Pancreas (tissue), 10 donors: ENCODE measurements at places on chromosomes 1 and 21. TPM values are rescaled to one million over a fixed set of nuclear protein-coding genes. Genes with fewer than 3 reads are reported as not detected.

- no peak for DNase-seq
Observed at GRCh38 chr1:193558491-193559028, 372.1 kb upstream of the B3GALT2 start.

The CYP4A11 gene
- 0.41 TPM for total RNA-seq

DNA sequence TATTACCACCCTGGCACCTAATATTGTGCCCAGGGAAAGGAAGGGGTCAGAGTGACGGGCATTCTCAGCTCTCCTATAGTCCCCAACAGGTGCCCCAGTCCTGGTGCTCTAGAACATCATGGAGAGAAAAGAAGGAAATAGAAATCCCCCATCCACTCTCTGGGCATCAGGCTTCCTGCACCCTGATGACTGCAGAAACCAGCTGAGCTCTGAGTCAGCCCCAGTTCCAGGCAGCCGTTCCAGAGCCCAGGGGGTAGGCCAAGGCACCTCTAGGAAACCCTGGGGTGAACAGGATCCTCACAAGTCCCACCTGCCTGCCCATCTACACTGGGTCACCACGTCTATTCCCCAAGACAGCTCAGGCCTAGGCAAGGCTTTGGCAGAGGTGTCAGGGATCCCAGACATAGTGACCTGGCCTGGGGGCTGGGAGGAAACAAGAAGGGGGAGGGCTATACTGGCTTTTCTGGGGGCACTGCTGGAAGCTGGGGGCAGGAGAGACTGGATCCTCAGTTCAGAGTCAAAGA, 709 bp downstream of the NECTIN4 start:
- no peak for DNase-seq

GRCh38 chr1:182395906-182396305, 4.3 kb upstream of the GLUL start:
- no peak for DNase-seq

DNA sequence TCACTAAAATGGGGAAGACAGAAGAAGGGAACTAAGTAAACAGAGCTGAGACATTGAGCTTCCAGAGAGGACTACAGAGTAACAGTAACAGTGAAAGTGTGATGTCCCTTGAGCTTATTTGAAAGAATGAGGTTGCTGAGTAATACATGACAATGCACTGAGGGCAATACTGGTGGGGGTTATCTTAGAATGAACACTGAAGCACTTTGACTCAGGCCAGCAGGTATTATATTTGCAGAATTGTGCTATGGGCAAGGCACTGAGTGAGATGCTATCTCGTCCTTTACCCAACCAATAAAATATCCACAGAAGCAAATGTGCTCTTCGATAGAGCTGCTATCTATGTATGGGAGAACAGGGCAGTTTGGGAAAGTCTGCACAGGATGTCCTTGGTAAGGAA, 133.2 kb downstream of the DISP1 start:
- DNase-seq, result no peak

GRCh38 chr1:66237722-66238479, 296.1 kb upstream of the SGIP1 start:
- no peak for DNase-seq

The PLD5 gene
- 0.23 TPM for total RNA-seq

DNA sequence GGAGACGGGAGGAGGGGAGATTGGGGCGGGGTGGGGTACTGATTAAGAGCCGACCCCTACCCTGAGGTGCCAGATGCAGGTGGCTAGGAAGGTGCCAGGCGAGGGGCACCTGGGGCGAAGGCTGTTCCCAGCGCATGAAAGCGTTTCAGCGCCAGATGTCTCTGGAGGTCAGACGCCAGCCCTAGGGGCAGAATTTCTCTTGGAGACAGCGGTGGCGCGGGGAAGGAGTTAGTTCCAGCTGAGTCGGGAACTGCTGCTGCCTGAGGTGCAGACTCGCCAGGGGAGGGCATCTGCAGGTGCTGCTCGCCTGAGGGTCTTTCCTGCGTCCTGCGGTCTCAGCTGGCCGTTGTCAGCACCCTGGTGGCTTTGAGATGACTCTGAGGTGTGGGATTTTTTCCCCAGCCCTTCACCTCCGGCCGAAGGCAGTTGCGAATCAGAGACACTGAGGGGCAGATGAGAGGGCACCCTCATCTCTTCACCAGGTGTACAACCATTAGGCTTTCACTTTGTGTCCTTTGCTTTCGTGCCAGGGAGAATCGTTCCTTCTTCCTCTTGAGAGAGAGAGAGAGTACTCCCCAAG, 539 bp downstream of the CGN start:
- peak; percentile 80 for DNase-seq
